ENCODE measurements at places on chromosomes 1 and 21.
A peak's percentile ranks its signal among the peaks of the same experiment; 100 is the strongest.

DNA sequence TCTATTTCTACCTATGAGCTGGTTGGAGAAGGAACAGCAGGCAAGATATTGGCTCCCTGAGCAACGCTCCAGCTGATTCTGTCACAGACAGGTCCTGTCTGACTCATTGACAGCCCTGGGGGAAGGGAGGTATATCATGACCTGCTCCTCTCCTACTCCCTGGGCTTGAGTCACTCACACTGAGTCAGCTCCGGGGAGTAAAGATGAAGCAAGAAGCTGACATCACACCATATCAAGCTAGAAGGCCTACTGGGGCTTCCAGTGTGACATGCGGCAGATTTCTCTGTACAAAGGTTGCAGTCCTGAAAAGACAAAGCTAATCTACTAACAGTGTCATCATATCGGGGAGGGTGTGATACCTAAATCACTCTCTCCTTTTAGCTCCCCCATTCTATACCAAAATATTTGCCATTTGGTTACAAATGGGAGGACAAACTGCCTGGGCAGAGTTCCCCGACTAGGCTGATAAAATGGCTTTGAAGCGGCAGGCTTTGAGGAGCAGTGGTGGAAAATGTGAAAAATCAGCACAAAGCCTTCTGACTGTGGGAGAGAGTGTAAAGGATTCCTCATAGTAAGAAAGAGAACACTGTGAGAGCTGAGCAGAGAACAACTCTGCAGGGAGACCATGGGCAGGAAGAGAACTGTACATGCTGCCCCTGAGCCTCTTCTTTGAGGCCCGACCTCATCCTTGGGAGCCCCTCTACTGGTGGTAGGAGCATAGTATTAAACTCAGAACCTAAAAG is 15.5 kb downstream of the PI4KB start:
- DNase-seq: no peak

DNA sequence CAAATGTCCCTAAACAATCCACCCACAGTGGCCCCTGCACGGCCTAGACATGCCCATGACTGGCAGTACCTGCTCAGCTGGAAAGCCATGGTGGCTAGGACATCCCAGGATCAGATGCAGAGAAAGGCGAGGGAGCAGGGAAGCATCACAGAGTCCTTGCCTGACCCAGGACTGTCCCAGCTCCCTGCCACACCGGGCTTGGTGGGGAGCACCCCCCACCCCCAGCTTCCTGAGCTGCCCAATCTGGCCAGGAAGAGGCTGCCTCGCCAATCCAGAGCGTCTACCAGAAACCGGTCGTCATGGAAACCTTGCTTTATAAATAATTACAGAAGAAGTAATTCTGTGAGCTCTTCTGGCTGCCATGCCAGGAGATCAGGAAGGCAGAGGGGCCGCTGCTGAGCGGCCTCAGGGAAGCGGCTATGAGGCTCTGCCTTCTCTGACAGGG is 34.8 kb downstream of the ACOT7 start:
- DNase-seq: no peak

- peak; percentile 70 for DNase-seq
These were observed 674 bp upstream of the ATXN7L2 start for GRCh38 chr1:109482791-109483671.

- DNase-seq: no peak
These were observed 26.9 kb upstream of the EPB41 start for GRCh38 chr1:28887419-28887834.

DNA sequence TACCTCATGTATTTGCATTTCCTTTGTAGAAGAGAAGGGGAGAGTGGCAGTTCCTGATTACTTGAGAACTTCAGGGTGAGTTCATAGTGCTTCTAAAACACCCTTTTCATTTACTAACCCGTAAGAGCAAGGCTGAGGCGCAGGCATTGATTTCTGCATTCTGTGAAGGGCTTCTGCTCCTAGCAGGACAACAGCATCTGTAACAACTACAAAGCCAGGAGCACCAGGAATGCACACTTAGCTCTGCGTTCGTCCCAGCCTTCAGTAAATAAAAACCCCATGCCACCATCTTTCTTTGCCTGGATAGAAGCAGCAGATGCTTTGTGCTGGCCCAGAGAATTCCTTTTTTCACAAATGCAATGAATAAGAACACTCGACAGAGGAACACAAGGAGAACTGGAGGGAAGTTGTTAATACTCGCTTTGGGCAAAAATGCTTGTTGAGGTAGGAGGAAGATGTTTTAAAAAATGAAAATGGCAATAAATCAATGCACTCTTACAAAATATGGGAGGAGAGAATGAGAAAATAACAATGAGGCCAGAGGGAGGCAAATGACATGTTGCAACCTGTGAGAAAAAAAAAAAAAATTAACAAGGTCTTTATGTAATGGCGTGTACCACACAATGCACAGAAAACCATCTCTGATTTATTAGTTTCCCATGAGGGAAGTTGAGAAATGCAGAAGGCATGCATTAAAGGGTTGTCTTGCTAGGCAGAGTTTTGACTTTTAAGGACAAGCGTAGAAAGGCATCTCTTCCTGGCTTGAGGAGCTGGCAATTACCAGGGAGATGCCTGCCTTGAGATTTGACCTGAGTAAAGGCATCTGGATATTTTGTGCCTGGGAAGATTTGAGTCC is 418.8 kb downstream of the DISC1 start:
- no peak for DNase-seq

- DNase-seq: no peak
These were observed 40.5 kb downstream of the SLC5A9 start for GRCh38 chr1:48263041-48263440.

DNA sequence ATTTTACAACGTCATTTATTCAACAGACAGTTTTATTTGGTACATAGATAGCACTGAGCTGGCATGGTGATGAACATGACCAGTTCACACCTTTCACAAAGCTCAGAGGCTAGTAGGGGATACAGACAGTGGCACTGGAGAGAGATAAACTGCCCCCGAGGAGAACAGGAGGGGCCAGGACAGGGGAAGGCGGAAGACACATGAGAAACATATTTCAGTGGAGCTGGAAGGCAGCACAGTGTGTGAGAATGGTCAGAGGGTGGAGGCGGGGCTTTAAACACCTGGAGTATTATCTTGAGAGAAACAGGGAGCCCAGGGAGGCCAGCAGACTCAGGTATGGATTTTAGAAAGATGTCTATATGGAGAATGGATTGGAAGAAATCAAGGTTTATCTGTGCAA is 49.5 kb downstream of the CHML start:
- no peak for DNase-seq

DNA sequence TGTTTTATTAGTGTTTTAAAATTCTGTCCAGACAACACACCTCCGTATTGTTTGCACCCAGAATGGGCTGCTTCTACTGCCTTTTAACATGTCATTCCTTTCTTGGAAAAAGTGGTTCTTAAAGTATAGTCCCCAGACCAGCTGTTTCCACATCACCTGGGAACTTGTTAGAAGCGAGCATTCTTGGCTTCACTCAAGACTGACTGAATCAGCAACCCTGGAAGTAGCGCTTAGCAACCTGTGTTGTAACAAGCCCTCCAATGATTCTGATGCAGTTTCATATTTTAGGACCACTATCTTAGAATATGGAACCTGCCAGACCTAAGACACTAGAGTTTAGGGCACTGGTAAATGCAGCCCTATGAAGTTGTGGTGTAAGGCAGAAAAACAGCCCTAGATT is 6.0 kb upstream of the PPIE start:
- no peak for DNase-seq

GRCh38 chr1:42179900-42180329 is 15.4 kb upstream of the GUCA2A start:
- no peak for DNase-seq

DNA sequence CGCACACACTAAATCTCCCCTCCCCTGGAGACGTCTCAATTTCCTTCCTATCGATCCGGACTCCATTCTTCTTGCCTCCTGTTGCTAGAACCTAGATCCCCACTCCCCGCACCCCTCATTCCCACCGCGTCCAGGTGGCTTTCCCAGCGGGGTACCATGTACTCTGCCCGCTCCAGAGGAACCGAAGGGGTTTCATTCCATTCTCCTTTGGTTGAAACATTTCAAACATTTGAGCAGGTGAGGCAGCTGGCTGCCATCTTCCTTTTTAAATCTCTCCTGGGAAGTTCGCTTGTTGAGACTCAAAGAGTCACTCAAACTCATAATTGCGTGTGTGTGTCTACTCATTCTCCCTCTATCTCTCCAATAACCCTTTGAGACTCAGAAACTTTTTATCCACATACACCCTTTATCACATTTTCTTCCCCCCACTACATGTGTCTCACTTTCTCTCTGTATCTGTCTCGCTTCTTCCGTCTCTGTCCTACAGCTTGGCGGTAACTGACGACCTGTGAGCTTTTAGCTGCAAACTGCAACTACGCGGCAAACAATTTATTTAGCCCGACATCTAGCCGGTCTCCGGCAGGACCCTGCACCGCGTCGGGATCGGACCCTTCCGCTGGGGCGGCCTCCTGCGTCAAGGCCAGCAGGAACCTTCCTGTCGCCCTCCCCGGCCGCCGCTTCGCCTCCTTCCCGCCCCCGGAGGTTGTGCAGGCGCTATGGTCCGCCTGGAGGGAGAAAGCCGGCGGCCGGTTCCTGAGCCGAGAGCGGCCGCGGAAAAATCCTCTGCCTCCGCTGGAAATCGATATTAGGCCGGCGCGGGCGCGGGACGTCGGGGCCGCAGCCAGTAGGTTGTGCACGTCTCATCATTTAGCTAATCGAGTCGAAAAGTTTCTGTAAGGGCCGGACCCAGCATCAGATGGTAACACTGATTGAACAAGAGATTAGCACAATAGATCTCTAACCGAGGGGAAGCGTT is 3.0 kb upstream of the FOXD3 start:
- DNase-seq: no peak

GRCh38 chr21:14271053-14271452 is 55.1 kb downstream of the RBM11 start:
- DNase-seq: no peak

DNA sequence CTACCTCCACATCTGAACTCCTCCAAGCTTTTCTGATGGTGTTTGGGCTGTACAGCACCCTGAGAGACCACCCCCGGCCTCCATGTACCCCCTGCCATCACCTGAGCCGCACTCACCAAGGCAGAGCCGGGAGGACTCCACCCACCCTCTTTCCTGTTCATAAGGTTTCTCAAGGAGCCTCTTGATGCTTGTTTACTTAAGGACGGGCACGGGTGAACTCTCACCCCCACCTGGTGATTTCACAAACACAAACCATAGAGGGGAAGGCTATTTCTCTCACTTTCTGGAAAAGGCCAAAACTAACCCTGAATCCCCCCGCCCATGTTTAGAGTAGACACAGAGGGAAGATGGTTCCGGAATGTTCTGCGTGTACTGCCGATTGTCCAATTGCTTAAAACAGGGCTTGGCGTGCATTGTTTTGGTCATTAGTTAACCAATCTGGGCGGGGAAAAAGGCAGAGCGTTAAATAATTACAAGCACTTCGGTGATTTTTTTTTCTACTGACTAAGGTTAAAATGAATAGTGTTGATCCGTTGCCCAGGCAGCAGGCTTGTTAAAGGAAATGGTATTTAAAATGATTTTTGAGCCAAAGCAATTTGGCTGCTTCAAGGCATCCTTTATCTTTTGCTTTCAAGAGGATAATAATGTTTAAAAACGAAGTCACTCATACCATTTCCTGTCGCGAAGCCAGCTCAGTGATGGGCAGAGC is 279.8 kb upstream of the VAMP3 start:
- DNase-seq: peak; percentile 95

- no peak for DNase-seq
These were observed 82.5 kb upstream of the MPC2 start for GRCh38 chr1:168019407-168019806.

DNA sequence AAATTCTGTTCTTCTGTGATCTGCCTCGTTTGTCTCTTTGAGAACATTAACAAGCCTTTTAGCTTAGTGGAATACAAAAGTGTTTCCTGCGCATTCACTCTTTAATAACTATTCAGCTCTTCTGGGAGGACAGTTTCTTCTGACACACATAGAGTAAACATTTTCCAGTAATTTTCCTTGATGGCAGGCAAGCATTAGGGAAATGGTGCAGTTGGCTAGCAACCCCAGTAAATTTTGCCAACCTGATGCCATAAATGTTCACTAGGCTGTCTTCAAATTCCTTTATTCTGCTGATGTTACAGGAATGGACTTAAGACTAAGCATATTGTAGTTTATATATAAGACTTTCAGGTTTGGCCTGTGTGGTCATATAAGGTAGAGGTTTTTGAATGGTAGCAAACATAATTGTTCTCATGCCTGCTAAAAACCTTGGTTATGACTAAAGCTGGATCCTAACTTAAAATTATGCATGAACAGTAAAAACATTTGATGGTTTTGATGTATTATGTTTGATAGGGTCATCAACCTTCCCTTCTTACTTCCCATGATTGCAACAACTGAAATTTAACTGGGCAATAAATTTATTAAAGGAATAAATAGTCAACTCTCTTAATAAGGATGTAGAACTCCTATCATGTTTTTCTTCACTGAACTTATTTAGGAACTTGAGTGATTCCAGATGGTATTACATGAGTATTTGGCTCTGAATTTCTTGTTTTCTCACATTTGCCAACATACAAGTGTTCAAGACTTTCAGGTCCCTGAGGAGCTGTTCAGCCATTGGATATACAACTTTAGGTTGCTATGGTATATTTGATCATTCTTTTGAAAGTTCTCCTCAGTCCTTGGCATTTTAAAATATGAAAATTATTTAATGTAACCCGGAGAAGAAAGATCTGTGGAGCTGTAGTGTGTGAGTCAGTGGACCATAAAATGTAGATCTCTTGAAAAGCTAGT is 223.4 kb downstream of the FMN2 start:
- DNase-seq: no peak

DNA sequence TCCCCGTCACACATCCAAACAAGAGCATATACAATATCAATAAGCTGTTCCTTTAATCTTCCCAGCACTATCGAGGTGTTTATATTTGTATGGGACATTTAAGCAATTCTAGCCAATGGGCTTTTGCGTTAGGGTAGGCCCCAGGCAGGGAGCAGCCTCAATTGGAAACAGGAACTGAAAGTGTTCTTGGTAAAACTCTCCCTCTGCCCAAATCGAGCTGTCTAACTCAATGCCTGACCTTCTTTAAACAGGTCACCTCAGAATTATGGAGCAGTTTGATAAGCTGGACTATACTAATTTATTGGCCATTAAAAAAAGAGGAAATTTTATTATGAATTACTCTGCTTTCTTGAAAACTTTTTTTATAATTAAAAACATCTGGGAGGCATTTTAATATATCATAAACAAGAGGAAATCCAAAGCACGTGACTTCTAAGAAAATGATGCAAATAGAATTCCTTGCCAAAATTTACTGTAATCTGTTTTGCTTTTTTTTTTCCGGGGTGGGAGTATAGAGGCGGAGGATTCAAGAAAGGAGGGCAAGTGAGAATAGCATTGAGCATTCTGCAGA is 498.1 kb downstream of the LMO4 start:
- no peak for DNase-seq

DNA sequence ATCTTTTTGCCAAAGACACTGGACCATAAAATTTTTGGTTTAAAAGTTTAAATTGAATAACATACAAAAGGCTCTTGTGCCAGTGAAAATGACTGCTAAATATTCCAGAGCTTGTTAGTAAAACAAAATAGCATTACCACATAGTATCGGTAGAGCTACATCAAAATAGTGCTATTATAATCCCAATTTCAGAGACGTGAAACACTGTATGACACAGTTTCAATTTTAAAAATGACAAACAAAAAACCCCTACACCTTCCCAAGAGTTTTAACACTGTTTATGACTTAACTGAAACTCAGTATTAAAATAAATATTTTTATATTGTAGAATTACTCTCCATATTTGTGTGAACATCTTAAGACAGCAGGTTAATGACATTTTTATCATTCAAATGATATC is 7.0 kb downstream of the SLC30A1 start:
- DNase-seq: no peak

All from NCI-H1105 (cell line).